ENCODE measurements at places on chromosomes 1 and 21. TPM values are rescaled to one million over a fixed set of nuclear protein-coding genes. Genes with fewer than 3 reads are reported as not detected.

- DNase-seq, result no peak
Observed at GRCh38 chr1:21238141-21238800, 52.0 kb downstream of the ECE1 start.

GRCh38 chr1:35324486-35324885 lies 56.0 kb downstream of the ZMYM4 start:
- DNase-seq, result no peak

- no peak for DNase-seq
Observed at GRCh38 chr1:178581351-178582303, 68.7 kb downstream of the TEX35 start.

GRCh38 chr1:54219688-54220003 lies 19.7 kb downstream of the MRPL37 start:
- no peak for DNase-seq

DNA sequence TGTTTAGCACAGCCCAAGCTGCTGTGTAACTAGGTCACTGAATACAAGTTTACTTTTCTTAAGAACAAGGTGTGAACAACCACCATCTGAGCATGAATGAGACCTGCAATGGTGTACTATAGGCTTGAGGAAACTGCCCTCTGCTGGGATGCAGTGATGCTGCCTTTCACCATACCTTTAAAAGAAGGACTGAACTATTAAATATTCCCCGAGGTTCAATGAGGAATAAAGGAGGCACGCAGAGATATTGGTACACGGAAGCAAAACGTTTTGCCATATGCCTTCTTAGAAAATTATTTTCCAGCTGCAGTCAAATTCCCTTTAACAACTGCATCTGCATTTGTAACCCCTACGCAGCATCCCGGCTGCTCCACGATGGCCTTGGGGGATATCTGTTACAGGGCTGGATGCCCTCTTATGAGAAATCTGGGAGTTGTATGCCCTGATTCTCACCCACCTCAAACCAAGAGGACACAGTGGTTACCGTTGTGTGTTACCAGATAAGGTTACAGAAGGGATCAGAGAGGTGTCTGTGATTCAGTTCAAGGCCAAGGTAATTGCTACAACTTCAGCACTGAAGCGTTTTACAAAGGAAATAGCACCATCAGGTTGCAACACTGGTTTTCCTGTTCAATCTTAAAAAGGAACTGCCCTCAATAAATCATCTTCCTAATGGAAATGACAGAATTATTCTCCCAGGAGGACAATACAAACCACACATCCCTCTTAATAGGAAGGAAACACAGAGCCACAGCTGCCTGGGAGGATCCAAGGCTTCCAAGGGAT lies 470.5 kb downstream of the LTN1 start:
- DNase-seq, result no peak

- no peak for DNase-seq
Observed at GRCh38 chr1:17798799-17799382, 43.8 kb downstream of the ACTL8 start.

GRCh38 chr1:30185809-30186208 lies 537.6 kb downstream of the MATN1 start:
- DNase-seq, result no peak

DNA sequence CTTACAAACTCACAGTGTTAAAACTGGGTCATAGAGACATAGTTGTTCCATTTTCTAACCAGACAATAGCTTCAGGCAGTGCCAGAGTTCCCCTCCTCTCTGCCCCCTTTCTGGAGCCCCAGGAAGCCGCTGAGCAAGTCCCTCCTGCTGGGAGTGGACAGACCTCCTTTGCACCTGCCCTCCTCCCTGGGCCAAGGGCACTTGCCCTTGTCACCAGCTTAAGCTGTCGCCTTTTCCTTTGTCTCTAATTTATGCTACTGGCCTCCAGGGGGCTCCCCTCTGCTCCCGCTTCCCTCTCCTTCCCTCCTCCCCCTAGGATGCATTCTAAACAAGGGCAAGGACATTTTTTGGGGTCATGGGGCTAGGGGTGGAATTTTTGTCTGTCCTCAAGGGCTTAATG lies 182.4 kb downstream of the MIS18A start:
- no peak for DNase-seq

- DNase-seq, result no peak
Observed at GRCh38 chr1:58695206-58695605, 4.7 kb downstream of the MYSM1 start.

DNA sequence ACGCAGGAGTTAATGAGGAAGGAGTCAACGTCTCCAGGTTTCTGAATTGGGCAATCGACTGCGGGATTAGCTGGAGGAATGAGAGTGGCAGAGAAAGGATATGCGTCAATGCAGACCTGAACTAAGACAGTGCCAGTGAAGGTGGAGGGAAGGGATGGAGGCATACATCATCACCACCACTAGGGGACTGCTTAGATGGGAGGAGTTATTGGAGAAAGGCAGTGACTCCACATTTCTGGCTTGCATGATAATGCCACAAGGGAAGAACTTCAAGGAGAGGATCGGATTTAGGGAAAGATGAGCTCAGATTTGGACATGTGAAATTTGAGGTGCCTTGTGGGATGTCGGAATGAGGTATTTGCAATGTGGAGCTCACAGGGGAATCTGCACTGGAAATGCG lies 17.5 kb downstream of the VASH2 start:
- DNase-seq, result no peak

DNA sequence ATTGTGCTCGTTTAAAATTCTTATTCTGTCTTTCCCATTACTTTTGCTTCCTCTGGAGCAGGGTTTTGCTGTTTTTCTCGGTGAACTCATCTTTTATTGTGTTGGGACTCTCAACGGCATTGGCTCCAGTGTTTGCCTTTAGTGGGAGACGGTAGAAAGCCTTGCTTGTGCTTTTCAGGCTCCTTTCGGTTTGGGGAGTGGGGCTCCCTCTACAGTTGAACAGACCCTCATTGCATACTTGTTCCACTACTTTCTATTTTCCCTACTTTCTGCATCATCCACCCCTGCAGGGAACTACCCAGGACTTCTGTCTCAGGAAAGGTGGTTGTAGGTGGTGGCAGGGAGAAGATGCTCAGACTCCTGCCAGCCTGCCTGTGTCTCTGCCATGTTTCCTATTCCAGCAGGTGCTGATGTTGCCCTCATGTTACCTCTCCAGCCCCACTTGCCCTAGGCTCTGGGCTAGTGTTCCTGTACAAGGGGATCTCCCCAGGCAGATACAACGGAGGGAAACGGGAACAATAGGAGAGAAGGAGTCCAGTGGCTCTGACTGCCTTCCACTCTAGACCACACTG lies 68.5 kb upstream of the ZBTB18 start:
- no peak for DNase-seq

GRCh38 chr21:33380483-33380998 lies 22.7 kb upstream of the IFNGR2 start:
- no peak for DNase-seq

- no peak for DNase-seq
Observed at GRCh38 chr1:44786138-44786840, 1.7 kb downstream of the BEST4 start.

SLC5A3 gene
- total RNA-seq, result 46.9 TPM

CELSR2 gene
- total RNA-seq, result 3.6 TPM
